ENCODE measurements at places on chromosomes 1 and 21.

- DNase-seq = no peak
Observed at GRCh38 chr1:169102567-169102966, 3.9 kb upstream of the ATP1B1 start.

GRCh38 chr21:34639882-34640788 lies 25.2 kb upstream of the RCAN1 start:
- no peak for DNase-seq

- DNase-seq = no peak
Observed at GRCh38 chr1:183859831-183860230, 54.9 kb downstream of the RGL1 start.

- DNase-seq = no peak
Observed at GRCh38 chr1:161915051-161915503, 108.6 kb downstream of the OLFML2B start.

DNA sequence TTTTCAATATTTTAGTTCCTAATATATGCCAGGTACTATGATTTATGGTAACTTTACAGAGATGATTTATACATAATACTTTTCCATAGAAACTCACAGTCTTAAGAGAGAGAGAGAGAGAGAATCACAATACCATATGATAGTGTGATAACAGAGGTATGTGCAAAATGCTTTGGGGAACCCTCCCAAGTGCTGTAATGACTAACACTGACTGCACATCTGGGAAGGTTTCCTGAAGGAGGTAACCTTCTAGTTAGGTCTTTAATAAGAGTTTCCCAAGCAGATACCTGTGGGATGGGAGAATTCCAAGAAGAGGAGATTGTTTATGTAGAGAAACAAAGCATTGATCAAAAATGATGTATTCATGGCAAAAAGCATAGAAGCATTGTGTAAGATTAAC lies 34.6 kb upstream of the PIGC start:
- DNase-seq = no peak

DNA sequence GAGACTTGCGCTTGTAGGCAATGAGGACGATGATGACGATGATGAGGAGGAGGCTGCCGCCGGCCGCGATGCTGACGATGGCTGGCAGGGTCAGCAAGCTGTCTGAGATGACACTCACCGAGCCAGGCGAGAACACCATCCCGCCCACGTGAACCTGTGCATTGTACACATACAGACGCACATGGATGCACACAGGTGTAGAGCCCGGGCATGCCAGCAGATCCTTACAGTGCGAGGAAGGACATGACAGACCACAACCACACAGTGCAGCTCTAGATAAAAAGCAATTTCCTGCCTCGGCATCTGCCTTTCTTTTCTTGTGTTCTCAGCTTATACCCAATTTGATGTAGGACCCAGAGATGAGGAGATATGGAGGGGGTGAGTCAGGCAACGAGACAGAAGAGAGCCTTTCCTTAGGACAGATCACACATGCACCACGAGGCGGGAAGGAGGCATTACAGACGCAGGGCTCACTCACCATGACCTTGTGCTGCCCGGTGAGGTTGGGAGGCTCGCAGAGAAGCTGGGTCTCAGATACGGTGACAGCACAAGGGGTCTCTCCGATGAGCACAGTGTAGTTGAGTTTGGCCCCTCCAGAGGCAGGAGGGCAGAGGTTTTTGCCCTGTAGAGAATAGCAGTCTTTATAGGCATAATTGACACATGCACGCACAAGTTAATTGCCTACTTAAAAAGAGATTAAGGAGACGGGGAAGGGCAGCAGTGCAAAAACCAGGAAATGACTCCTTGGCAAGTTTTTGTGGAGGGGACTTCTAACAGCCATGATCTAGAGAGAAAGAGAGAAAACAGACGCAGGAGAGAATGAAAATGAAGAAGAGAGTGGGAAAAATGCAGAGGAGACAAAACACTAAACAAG lies 133.9 kb upstream of the CD34 start:
- DNase-seq = no peak

- no peak for DNase-seq
Observed at GRCh38 chr21:42001781-42002180, 8.4 kb downstream of the ZBTB21 start.

All from stimulated activated CD8-positive, alpha-beta memory T cell treated with anti-CD3 and anti-CD28 coated beads, Interleukin-2, amount 100 ng/mL, for 1 hour (primary cell).